ENCODE measurements at places on chromosomes 6 and 20.
A peak's percentile ranks its signal among the peaks of the same experiment; 100 is the strongest.

GRCh38 chr20:32321390-32321789 lies 36.7 kb upstream of the ASXL1 start:
- no peak for DNase-seq

GRCh38 chr6:11459079-11459610 lies 78.4 kb upstream of the TMEM170B start:
- no peak for DNase-seq

- no peak for DNase-seq
Observed at GRCh38 chr6:5486214-5486613, 224.9 kb downstream of the FARS2 start.

GRCh38 chr6:5089481-5090438 lies 4.6 kb downstream of the PPP1R3G start:
- no peak for DNase-seq

DNA sequence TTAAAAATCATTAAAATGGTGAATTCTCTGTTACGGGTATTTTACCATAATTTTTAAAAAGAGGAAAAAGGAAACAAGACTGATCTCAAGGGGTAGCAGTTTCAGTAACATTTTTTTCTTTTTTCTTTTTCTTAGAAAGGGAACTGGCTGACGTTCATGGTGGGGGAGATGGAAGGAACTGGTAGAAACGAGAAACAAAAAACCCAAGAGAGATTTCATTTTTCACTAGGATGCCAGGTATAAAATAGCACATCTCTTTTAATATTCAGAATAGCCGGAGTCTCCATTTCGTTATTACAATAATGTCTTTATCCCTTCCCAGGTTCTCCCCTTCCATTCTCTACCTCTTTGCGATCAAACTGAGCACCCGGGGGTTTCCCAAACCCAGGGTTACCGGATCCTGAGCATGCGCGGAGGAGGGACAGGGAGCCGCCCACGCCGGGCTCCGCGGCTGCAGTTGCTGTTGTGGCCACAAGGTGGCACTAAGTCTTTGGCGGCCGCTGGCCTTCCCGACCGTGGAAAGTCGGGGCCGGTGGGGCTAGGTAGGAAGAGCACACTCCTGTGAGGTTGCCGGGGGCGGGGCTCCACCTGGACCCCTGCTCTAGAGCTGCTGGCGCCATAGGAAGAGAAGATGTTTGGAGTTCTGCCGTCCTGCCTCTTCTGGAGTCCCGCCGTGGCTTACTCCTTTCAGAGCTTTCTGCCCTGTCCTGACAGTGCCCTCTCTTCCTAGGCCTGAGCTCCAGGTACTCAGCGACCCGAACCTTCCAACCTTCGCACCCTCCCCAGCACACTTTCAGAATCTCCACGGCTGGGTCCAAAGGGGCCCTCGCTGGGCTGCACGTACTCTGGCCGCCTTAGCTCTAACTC lies 146.8 kb downstream of the SH3BGRL2 start:
- DNase-seq, result peak; percentile 89

- DNase-seq, result peak; percentile 82
Observed at GRCh38 chr6:38310061-38310460, 329.7 kb downstream of the BTBD9 start.

DNA sequence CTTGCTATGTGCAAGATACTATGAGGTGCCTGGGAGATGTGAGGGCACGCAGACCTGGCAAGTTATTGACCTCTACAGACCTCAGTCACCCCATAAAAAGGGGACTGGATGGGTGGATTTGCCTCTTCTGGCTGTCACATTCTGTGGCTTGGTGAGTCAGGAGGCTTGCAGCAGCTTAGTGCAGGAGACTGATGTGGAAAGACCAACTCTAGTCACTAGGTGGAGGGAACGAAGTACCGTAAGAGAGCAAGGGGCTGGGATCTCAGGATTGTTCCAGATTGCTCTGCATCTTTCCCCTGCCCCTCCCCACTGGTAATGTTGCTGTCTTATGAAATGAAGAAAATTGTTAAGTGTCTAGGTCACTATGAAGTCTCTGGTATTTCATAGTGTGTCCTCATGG lies 3.3 kb downstream of the MAPRE1 start:
- DNase-seq, result peak; percentile 80

DNA sequence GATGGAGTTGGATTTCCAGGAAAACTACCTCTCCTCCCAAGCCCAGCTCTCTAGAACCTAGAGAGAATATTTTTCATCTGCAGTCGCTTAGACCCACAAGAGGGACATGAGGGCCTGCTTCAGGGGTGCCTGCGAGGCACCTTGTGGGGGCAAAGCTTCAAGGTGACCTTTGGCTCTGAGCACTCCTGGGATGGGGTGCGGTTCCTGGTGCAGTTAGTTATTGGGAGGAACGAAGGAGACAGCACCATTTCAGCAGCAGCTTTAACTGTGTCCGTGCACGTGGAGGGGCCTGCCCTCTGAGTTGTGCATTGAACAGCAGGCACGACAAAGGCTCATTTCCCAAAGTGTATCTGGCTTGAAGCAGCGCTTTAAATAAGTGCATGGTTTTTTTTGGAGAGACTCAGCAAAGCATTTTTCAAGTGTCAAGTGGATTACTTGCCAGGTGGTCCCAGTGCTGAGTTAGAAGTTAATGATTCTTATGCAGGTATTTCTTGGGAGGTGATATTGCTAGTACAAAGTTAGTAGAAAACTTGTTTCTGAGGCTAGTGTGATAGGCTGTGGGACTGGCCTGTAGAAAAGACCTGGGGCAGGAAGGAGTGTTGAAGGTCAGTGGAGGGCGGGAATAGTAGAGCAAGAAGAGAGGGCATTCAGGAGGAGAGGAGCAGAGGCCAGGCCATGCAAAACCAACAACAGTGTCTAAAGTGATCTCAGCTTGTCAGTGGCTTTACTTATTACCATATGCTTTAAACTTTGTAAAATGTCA lies 3.8 kb downstream of the IGF2R start:
- no peak for DNase-seq
